ENCODE measurements at places on chromosomes 1 and 21. TPM values are rescaled to one million over a fixed set of nuclear protein-coding genes. Genes with fewer than 3 reads are reported as not detected.

CCT3 gene
- total RNA-seq, result 388 TPM

KCNJ15 gene
- total RNA-seq, result not detected

MATN1 gene
- 0.45 TPM for total RNA-seq

PDZK1 gene
- not detected for total RNA-seq

GABPB2 gene
- total RNA-seq, result 19.3 TPM

FAM229A gene
- total RNA-seq, result 5.5 TPM

HPDL gene
- 37.5 TPM for total RNA-seq

RGS8 gene
- total RNA-seq, result not detected

GBP1 gene
- 69.6 TPM for total RNA-seq

SEMA4A gene
- 24.7 TPM for total RNA-seq

DIPK1A gene
- 9.0 TPM for total RNA-seq

TFF3 gene
- total RNA-seq, result not detected

Measured in activated CD8-positive, alpha-beta T cell treated with anti-CD3 and anti-CD28 coated beads for 36 hours (primary cell).